ENCODE measurements at places on chromosomes 3 and 15.

DNA sequence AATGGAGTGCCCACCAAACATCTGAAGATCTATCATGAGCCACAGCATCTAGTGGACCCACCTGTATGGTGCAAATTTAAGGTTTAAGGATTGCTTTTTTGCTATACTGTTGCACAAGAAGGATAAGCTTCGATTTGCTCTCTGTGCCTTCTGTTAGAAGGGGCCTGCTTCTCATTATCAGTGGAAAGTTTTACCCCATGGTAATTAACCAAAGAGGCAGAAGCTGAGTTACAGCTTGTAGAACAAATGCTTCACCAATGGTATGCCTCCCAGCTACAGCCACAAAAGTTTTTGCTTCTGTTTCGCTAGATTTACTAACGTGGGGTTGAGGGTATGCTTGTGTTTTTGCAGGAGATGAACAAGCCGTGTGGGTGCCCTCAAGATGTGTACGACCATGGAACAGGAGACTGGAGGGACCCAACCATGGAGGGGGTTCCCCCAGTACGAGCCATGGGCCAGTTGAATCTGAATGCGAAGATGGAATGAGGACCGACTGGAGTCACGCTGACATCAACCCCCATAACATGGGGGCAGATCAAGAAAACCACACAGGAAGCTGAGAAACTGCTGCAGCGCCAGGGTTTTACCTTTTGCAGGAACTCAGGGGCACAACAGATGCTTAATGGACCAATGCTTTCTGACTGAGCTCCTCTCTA lies 43.5 kb downstream of the ACAD9 start:
- no peak for DNase-seq

DNA sequence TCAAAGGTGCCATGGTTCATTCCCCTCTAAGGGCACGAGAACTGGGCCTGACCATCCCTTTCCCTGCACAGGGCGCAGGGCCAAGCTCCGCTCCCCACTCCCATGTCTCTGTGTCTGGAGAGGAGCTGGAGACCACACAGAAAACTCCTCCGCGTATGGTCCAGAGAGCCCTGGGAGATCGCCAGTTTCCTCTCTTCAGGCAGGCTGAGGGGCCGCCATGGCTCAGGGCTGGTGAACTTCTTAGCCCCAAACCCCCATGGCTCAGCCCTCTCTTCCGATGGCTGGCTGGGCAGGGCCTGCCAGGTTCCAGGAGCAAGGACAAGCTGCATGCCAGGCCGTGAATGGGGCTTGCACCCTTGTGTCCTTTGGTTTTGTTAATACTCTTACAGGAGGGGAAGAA lies 52.9 kb downstream of the EXOG start:
- no peak for DNase-seq

GRCh38 chr3:48532271-48532976 lies 24.2 kb downstream of the PFKFB4 start:
- DNase-seq: no peak

- no peak for DNase-seq
Observed at GRCh38 chr3:152910211-152910610, 75.3 kb downstream of the P2RY1 start.

GRCh38 chr3:171770689-171771620 lies 39.3 kb downstream of the PLD1 start:
- DNase-seq: peak; percentile 19

- DNase-seq: no peak
Observed at GRCh38 chr3:17752876-17753631, 10.6 kb upstream of the TBC1D5 start.

DNA sequence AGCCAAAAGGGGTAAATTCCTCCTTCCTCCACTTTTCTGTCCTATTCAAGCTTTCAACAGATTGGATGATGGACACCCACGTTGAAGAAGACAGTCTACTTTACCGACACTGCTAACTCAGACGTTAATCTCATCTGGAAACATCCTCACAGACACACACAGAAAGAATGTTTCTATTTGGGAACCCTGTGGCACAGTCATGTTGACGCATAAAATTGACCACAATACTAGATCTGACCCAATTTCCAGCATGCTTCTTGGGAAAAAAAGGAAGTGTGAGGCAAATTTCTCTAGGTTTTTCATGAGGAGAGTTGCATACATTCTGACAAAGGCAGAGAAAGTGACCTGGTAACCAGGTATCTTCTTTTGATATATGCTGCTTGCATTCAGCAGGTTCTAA lies 594.1 kb downstream of the FGF12 start:
- DNase-seq: no peak

GRCh38 chr15:100112061-100112420 lies 229.7 kb downstream of the ADAMTS17 start:
- DNase-seq: no peak

DNA sequence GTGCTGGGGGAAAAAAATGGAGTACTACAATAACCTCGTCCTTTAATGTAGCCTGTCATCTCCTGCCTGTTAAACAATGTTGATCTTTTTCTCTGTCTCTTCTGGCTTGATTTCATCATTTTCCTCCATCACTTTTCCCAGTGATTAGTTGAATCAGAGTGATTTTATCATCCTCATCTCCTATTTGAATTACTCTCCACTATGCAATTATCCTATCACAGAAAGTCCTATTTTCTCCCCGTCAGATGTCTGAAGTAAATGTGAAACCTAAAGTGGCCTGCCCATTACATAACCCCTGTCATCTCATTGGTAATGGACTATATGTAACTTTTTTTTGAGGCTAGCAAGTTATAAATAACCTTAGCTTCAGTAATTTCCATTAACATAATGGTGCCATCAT lies 201.8 kb downstream of the CACNA2D3 start:
- no peak for DNase-seq

DNA sequence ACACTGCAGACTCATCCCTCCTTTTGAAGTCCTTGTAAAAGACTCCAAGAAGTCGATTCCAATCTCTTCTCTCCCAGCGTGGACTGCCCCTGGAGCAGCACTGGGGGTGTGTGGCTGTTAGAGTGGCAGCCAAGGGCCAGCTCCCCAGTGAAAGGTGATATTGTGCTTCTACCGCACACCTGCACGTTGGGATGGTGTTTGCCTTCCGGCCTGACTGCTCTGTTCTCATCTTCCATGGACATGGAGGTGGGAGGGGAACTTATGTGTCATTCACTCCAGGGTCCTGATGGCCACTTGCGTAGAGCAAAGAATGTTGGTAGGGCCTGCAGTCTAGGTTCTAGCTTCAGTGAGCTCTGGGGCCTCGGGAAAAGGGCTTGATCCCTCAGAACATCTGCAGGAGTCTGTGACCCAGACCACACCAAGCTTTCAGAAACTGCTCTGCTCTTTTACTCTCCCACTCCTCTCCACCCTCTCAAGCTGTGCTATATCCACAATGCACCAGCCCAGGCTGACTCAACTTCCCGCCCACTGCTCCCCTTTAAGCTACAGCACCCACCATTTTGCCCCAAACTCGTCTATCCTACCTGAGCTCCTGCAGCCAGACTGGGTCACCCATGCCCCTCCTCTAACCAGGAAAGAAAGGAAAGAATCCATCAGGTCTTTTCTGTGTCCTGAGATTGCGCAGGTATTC lies 31.3 kb downstream of the LIPC start:
- no peak for DNase-seq

DNA sequence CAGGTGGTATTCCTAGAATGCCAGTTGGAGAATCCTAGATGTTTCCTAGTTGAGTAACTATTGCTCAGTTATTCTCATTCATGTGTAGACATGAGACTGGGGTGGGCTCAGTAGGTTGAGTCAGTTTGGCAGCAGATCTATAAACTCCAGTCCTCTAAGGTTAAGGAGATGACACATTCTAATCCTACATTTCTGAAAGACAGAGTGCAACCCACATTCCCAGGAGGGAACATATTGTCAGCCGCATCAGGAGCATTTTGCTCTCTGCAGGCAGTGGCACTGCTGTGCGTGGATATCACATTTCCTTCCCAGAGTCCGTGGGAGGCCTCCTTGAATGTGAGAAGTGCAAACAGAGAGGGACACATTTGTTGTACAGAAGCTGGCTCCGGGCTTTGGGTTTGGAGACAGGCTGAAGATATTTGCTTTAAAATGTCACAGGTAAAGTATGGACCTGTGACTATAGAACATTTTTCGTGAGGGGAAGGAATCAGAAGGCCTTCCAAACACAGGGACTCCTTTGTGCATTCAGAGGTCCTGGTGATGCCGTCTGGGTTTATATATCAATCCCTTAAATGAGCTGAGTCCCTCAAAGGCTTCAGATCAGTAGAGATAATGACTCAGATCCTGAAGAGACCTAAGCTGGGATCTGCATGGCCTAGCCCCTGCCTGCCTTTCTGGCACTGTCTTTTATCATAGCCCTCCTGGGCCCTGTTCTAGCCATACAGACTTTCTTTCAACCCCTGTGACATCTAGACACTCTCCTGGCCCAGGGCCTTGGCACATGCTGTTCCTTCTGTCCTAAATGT lies 156.5 kb downstream of the CADPS start:
- peak; percentile 94 for DNase-seq

- no peak for DNase-seq
Observed at GRCh38 chr3:10170915-10171478, 6.3 kb downstream of the IRAK2 start.

DNA sequence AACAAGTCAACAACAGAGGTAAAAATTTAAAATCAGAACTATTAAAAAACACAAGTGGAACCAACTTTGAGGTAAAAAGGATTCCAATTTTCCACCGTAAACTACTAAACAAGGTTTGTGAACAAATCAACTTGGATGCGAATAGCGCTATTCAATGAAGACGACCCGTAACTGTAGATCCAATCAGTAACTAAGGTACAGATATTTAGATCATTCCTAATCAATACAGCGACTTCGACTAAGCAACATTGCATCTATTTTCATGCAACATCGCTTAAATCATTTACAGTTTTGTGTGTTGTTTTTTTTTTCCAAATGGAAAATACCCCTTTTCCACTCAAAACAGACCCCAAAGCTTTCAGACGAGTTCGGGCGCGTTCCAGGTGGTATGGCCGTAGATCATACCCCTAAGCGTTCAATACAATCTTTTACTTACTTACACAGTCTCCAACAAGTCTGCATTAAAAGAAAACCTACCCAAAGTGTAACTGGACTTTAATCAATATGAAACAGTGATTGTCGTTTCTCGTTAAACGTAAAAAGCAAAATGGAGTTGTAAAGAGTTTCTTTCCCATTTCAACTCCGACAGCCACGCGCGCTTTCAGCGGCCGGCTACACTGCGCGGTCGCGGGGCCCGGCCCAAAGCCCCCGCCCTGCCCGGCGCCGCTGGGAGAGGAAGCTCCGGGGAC lies 786 bp downstream of the RHOA start:
- DNase-seq: no peak

- DNase-seq: no peak
Observed at GRCh38 chr3:104669083-104669482, 697.6 kb upstream of the ALCAM start.

DNA sequence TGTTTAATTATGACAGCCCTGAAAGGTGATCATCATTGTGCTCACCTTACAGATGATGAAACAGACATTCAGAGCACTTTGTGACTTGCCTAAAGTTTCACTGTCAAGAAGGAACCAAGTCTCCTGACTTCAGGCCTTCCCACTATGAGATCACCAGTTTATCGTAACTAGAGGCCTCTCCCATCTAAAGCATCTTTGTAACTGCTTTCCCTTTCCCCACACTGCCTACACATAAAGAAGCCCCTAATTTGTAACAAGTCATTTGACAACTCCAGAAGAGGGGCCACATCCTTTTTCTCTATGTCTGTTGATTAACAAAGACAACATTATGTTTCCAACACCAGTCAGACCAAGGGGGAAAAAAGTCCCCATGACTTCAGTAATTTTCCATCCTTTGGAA lies 1.1 kb downstream of the KLHL6 start:
- no peak for DNase-seq

DNA sequence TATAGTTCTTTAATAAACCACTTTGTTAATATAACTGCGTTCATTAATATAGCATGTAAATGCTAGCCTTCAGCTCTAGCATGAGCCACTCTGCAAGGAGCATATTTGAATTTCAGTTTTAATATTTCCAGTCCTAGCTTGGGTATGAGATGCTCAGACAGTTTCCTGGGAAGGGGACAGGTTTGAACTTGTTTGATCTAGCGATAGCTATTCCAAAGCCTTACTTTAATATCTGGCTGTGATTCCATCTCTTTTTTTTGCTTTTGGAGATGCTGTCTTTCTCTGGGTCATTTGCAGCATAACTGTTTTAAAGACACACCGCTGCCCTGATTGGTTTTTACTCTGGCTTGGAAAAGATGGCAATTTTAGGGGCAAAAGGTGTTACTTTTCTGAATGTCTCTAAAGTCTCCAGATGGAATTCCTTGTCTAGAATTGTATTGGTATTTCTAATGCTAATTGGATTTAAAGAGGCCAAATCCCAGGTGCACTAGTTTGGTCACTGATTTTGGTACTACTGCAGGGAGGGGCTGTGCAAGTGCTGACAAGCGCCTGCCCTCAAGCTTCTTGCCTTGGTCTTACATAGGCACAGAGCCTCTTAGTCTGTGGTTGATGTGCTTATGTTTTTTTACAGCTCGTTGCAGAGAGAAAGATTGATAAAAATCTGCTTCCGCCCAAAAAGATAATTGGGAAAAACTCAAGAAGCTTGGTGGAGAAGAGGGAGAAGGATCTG lies 2.8 kb downstream of the NISCH start:
- DNase-seq: no peak

DNA sequence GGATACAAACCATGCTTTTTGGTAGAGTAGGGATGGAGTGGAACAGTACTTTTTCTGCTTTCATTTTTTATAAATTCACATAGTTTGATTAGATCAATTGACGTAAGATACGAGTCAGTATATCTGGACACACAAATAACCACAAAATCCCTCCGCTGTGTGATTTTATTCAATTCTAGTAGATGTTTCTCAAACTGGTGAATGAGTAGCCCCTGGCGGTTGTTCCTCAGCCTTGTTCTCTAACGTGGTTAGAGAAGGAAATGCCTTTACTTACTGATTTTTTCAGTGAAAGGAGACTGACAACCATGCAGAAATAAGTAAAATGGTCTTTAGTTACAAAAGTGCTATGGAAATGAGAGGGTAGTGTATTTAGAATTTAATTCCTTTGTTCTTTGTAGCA lies 161.0 kb downstream of the TCF12 start:
- DNase-seq: no peak

GRCh38 chr3:183692436-183692835 lies 5.2 kb upstream of the YEATS2 start:
- no peak for DNase-seq

DNA sequence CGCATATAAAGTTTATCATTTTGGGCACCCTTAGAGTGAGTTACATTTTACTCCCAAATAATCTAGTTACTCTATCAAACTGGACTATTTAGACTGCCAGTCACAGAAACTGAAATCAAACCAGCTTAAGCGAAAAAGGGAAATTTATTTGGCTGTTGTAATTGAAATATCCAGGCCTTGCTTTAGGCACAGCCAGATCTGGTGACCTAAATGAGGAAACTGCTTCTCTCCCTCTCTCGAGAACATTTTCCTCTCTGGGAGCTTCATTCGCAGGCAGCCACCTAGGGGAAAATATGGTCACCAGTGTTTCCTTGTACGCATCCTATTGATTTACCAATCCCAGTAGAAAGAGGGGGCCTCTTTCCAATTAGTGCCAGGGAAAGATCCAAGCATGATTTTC lies 175.3 kb upstream of the MITF start:
- DNase-seq: no peak

- DNase-seq: no peak
Observed at GRCh38 chr15:95469496-95470000, 861.0 kb upstream of the NR2F2 start.

All from NCI-H2171 treated with DMSO at 0.1 percent for 48 hours (cell line).